ENCODE measurements at places on chromosomes 7 and 10.

- DNase-seq: no peak
Observed at GRCh38 chr10:4046712-4047354, 261.8 kb upstream of the KLF6 start.

DNA sequence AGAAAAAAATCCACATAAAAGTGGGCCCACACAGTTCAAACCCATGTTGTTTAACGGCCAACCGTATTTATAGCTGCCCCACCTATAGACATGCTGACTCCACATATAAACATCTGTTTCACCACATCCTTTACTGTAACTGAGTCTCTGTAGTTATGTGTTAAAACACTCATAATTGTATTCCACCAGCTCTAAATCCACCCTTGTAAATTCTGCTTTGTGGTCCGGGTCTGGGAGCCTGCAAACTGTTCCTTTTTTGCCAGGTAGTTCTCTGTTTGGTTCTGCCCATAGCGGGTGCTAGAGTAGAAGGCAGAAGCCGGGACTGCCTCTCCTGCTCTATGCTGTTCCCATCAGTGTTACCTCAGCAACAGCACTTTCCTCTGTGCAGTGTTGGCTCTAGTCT lies 20.2 kb upstream of the FHIP2A start:
- DNase-seq: no peak

GRCh38 chr10:72930276-72930675 lies 24.3 kb downstream of the PLA2G12B start:
- DNase-seq: no peak

GRCh38 chr7:101650579-101651081 lies 21.5 kb upstream of the MYL10 start:
- DNase-seq: no peak

DNA sequence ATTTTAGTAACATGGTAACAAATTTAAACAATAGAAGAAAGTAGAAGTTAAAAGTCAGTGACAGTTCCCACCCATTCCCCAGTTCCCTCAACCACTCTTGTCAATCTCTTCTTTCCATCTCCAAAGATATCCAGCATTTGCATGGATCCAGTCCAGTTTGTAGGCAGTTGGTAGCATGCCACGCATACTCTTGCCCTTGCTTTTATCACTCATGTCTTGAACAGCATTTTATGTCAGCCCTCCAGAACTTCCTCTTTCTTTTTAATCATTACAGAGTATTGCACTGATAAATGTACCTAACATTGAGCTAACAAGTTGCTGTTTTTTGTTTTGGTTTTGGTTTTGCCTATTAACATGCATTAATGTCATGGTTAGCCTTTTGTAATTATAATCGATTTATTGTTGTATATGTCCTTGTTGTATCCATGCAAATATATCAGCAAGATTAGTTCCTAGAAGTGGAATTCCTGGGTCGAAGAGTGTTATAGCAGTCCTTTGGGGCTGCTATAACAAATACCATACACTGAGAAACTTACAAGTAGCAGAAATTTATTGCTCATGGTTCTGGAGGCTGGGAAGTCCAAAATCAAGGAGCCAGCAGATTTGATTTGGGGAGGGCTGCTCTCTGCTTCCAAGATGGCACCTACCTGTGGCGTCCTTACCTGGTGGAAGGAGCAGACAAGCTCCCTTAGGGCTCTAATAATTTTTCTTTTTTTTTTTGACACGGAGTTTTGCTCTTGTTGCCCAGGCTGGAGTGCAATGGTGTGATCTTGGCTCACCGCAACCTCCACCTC lies 25.7 kb downstream of the CHST3 start:
- no peak for DNase-seq

- DNase-seq: no peak
Observed at GRCh38 chr7:30894866-30895605, 16.6 kb upstream of the AQP1 start.

DNA sequence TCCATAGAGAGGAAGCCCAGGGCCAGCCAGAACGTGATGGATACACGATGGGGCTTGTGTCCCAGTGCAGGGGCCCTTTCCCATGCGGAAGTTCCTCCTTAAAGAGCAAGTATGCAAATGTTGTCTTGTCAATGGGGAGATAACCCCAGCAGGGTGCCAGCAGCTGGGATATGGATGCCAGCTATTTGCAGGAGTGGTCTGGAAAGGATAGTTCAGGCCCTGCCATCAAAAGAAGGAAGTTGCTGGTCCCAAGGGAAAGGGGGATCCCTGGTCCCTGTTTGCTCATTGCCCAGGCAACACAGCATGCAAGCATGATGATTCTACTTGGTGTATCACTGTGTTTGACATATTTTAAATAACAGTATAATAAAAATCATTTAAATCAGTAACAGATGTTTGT lies 73.1 kb upstream of the HECW1 start:
- DNase-seq: no peak

GRCh38 chr7:131010717-131011431 lies 276.9 kb upstream of the KLF14 start:
- no peak for DNase-seq

- no peak for DNase-seq
Observed at GRCh38 chr10:114851336-114851735, 29.8 kb downstream of the FHIP2A start.

Data from HS-27A (cell line).